OCI-LY7 (cell line): ENCODE measurements at places on chromosomes 12 and 14. TPM values are rescaled to one million over a fixed set of nuclear protein-coding genes. Genes with fewer than 3 reads are reported as not detected.
A peak's percentile ranks its signal among the peaks of the same experiment; 100 is the strongest.

- DNase-seq: no peak
These were observed 2.1 kb upstream of the DLST start for GRCh38 chr14:74879427-74880182.

DNA sequence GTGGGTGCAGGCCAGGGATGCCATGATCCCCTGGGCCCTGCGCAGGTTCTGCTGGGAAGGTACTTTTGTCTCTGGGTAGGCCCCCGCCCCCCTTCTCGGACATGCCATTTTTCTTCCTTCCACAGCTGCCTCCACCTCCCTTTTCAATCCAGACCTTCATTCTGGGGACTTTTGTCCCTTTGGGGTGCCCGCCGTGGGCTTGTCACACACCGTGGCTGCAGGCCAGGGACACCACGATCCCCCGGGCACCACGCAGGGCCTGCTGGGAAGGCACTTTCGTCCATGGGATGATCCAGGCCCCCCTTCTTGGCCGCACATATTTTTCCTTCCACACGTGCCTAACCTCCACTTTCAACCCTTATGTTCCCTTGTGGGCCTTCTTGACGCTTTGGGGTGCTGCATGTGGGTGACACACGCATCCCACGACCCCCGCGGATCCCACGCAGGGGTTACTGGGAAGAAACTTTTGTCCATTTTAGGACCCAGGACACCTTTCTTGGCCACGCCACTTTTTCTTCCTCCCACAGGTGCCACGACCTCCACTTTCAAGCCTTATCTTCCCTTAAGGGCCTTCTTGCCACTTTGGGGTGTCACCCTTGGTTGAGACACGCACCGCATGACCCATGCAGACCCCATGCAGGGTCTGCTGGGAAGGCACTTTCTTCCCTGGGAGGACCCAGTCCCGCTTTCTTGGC lies 272.5 kb downstream of the ALG10 start:
- no peak for DNase-seq

DNA sequence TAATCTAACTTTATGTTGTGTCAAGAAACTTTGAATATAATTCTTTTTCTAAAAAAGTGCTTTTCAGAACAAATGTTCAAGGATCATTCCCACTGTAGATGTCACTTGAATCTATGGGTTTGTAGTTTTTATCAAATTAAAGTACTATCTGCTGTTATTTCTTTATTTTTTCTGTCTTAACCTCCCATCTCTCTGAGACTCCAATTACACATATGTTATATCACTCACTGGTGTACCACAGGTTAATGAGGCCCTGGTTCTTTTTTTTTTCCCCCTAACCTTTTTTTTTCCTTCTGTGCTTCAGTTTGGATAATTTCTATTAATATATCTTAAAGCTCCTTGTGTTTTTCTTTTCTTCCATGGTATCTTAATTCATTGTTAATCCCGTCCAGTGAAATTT lies 279.9 kb upstream of the RGS6 start:
- DNase-seq: no peak

DNA sequence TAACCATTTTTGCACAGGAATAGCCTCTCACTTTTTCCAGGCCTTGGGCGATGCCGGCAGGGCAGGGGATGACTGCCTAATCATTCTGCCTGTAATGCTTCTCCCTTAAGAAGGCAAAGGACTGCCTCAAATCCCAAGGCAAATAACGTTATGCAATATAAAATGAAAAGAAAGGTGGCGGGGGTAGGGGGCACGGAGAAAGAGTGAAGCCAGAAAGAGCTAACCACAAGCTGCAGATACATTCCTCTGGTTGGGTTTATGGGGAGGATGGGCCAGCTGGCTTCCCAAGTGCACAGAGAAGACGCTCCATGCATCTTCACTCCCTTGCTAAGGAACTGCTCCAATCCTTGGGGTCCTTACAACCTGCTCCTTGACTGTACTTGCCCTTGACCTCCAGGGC lies 229.5 kb downstream of the FOXN3 start:
- DNase-seq: no peak

GRCh38 chr12:503111-503761 lies 43.5 kb downstream of the B4GALNT3 start:
- no peak for DNase-seq

- no peak for DNase-seq
These were observed 109.2 kb upstream of the SLCO1C1 start for GRCh38 chr12:20585913-20586312.

GRCh38 chr12:7175493-7175892 lies 14.0 kb upstream of the PEX5 start:
- DNase-seq: no peak

GRCh38 chr12:85779768-85780167 lies 56.4 kb downstream of the RASSF9 start:
- no peak for DNase-seq

DNA sequence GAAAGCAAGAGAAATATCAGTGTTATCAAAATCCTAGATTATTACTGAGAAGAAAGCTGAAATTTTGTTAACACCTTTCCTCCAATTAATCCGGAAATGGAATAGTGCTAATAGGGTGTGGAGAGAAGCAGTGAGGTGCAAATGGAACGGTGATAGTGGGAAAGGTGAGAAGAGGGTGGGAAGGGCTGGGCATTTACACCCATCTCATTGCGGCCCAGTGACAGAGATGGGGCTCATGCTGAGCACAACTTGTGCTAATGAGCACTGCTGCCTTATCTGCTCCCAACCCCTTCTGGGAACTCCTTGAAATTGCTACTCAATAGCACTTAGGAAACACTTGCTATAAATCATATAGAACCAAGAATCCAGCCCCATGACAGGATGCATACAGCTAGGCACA lies 94.4 kb downstream of the PTPRR start:
- DNase-seq: no peak

DNA sequence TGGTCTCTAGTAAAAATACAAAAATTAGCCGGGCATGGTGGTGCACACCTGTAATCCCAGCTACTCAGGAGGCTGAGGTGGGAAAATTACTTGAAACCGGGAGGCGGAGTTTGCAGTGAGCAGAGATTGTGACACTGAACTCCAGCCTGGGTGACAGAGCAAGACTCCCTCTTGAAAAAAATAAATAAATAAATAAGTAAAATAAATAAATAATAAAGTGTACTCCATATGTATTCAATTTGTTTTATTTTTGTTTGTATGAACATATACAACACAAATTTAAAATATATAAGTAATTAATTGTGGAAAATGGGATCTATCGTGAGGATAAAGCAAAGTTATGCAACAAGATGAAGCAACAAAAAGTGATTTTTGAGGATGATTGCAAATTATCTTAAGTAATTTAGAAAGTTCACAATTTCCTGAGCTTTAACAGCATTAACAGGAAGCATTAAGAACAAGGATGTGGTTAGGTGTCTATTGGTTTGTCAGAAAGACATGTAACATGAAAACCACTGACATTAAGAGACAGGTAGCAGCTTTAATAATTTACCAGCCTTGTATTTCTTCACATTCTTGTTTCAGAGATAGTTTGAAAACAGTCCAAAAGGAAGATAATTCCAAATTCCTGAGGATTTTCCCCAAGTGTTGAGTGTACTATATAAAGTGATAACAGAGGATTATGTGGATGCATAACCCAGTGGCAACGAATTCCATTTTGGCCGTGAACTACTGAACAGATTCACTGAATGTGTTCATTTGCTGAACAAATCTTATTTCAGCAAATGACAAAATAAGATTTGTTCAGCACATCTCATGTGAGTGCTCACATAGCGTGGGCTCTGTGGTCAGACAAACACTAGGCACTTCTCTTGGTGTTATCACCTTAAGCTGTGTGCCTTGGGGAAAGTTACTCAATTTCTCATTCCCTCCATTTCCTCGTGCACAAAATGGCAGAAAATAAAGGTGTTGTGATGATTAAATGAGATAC lies 68.6 kb upstream of the RESF1 start:
- DNase-seq: peak; percentile 64

GRCh38 chr14:60225265-60225664 lies 23.8 kb upstream of the PPM1A start:
- DNase-seq: no peak

GRCh38 chr12:47744005-47744651 lies 14.6 kb downstream of the RAPGEF3 start:
- peak; percentile 56 for DNase-seq

GRCh38 chr14:40213701-40214100 lies 781.5 kb upstream of the FBXO33 start:
- no peak for DNase-seq

The PYGL gene
- 2.6 and 3.3 TPM in 2 replicates for total RNA-seq

The ADIPOR2 gene
- 51.1 and 52.8 TPM in 2 replicates for total RNA-seq

- DNase-seq: no peak
These were observed 270.6 kb downstream of the TTC8 start for GRCh38 chr14:89095036-89095435.
